SJCRH30 (cell line): ENCODE measurements at places on chromosomes 1 and 21. TPM values are rescaled to one million over a fixed set of nuclear protein-coding genes. Genes with fewer than 3 reads are reported as not detected.

DNA sequence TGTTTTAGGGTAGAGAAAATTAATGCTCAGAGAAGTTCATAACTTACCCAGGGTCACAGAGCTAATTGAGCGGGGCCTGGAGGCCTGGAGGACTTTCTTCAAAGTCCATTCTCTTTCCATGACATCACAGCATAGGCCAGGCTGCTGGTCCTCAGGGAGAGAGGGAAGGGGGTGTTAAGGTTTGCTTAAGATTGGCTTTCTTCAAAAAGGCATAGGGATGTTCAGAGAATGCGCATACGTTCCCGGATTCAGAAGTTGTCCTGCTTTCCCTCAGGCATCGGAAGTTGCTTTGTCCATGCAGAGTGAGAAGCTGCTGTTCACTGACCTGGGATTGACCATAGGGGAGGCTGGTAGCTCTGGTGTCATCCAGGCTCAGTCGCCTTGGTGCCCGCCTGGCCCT is 25.0 kb downstream of the RASSF5 start:
- peaks cover 28% of the 10 kb centered on the region for H3K4me1 ChIP-seq
- no peak overlapping the region for H3K27ac ChIP-seq
- DNase-seq = no peak
- H3K36me3 ChIP-seq = no peaks in the 10 kb centered on the region
- H3K27me3 ChIP-seq = no peaks in the 10 kb centered on the region
- H3K4me3 ChIP-seq = no peak overlapping the region

GRCh38 chr1:214349008-214349407 is 68.0 kb downstream of the SMYD2 start:
- no peaks in the 10 kb centered on the region for H3K27me3 ChIP-seq
- H3K4me1 ChIP-seq = peaks cover 16% of the 10 kb centered on the region
- peaks cover 32% of the 10 kb centered on the region for H3K36me3 ChIP-seq
- no peak overlapping the region for H3K27ac ChIP-seq
- DNase-seq = no peak

- no peak overlapping the region for H3K27ac ChIP-seq
- H3K27me3 ChIP-seq = no peaks in the 10 kb centered on the region
- no peak overlapping the region for H3K4me3 ChIP-seq
- no peaks in the 10 kb centered on the region for H3K4me1 ChIP-seq
- peak; percentile 67 for DNase-seq
These were observed 18.3 kb downstream of the PPT1 start for GRCh38 chr1:40078512-40079333.

- no peaks in the 10 kb centered on the region for H3K27me3 ChIP-seq
- H3K36me3 ChIP-seq = no peaks in the 10 kb centered on the region
- no peak overlapping the region for H3K4me3 ChIP-seq
These were observed 63.7 kb upstream of the IGSF5 start for GRCh38 chr21:39681257-39681656.

DNA sequence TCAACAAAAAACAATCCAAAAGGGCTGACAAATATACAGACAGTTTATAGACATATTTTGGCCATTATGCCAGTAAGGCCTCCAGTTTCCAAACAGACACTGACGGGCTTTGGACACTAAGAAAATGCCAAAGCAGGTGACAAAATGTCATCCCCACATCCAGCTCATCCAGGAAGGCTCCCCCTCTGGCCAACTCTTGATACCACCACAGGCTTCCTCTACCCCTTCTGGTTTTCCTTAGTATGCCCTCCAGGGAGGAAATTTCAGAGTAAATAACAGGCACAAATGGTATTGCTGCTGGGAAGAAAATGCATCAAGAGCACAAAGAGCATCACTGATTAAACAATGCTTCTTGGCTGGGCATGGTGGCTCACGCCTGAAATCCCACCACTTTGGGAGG is 225.3 kb downstream of the VAV3 start:
- no peak for DNase-seq
- H3K36me3 ChIP-seq = peaks cover 9% of the 10 kb centered on the region
- no peaks in the 10 kb centered on the region for H3K27me3 ChIP-seq
- H3K27ac ChIP-seq = no peak overlapping the region

GRCh38 chr1:107862064-107862463 is 102.9 kb downstream of the VAV3 start:
- H3K36me3 ChIP-seq = no peaks in the 10 kb centered on the region
- no peaks in the 10 kb centered on the region for H3K4me1 ChIP-seq
- H3K27me3 ChIP-seq = no peaks in the 10 kb centered on the region
- no peak overlapping the region for H3K27ac ChIP-seq
- DNase-seq = peak; percentile 23
- H3K4me3 ChIP-seq = no peak overlapping the region

The SPRR1B gene
- not detected in 2 replicates for total RNA-seq

DNA sequence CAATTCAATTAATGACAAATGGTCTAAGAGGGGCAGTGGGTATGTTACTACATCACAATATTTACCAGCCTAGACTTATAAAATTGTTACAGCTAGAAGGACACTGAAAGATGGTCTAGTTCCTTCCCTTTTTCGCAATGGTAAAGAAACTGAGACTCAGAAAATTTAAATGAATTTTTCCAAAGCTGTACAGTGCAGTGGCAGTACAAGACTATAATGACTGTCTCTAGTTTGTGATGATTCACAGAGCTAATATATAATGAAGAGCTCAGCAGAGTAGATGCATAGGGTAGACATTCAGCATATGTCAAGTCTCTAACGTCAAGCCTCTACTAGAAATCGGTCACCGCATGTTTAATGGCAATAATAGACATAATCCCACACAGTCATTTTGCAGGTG is 4.6 kb downstream of the PLPP3 start:
- no peak overlapping the region for H3K27ac ChIP-seq
- H3K4me3 ChIP-seq = no peak overlapping the region

GRCh38 chr1:3518256-3518655 is 63.8 kb downstream of the ARHGEF16 start:
- H3K4me3 ChIP-seq = no peak overlapping the region
- H3K4me1 ChIP-seq = peaks cover 22% of the 10 kb centered on the region
- DNase-seq = no peak
- peaks cover 16% of the 10 kb centered on the region; the same call in 1 of the 2 replicates for H3K27me3 ChIP-seq
- H3K36me3 ChIP-seq = no peaks in the 10 kb centered on the region

- no peaks in the 10 kb centered on the region for H3K36me3 ChIP-seq
- DNase-seq = no peak
- H3K4me3 ChIP-seq = no peak overlapping the region
- H3K27ac ChIP-seq = no peak overlapping the region
- H3K4me1 ChIP-seq = no peaks in the 10 kb centered on the region
- H3K27me3 ChIP-seq = peaks cover 3% of the 10 kb centered on the region; the same call in 1 of the 2 replicates
These were observed 19.1 kb downstream of the FUCA1 start for GRCh38 chr1:23848673-23849616.

DNA sequence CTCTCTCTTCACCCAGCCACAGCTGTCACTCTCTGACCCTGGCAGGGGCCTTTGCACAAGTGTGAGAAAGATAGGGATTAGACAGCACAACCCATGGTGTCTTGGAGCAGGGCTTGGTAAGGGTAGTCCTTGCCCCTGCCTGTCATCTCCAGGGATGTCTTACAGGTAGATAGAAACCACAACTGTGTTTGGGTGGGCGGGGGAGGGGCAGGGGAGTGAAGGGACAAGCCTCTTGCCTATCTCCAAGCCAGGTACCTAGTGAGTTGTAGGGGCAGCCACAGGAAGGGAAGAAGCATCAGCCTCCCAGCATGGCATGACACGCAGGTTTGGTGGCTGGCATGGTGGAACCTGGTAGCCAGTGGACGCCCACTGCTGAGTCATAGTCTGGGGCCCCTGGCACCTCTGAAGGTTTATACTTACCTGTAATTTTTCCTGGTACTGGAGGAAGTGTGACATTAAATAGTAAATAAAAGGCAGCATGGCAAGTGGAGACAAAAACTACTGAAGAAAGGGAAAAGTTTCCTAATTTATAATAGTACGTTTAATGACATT is 97.5 kb downstream of the CLEC20A start:
- H3K36me3 ChIP-seq = no peaks in the 10 kb centered on the region
- H3K4me1 ChIP-seq = no peaks in the 10 kb centered on the region

DNA sequence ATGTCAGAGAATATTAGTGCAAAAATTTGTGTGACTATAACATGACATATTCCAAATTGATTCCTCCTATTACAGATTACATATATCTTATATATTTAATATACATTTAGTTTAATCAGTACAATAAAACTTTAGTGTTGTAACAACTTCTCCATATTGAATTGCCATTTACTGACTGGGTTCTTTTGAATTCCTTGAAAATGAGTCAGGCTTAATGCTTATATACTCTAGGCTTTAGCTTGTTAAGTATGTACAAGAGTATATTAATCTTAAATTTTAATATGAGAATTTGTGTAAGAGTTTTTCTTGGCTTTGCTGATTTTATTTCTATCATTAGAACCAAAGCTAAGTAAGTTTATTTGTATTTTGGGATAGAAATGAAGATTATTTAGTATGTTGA is 40.3 kb downstream of the XPR1 start:
- no peaks in the 10 kb centered on the region for H3K27me3 ChIP-seq
- H3K4me3 ChIP-seq = no peak overlapping the region
- DNase-seq = no peak
- no peaks in the 10 kb centered on the region for H3K36me3 ChIP-seq
- no peak overlapping the region for H3K27ac ChIP-seq

GRCh38 chr1:232084584-232085223 is 458.1 kb downstream of the DISC1 start:
- no peaks in the 10 kb centered on the region for H3K27me3 ChIP-seq
- H3K4me1 ChIP-seq = no peaks in the 10 kb centered on the region
- no peak overlapping the region for H3K4me3 ChIP-seq
- H3K27ac ChIP-seq = no peak overlapping the region

- H3K36me3 ChIP-seq = no peaks in the 10 kb centered on the region
- no peak for DNase-seq
- no peaks in the 10 kb centered on the region for H3K27me3 ChIP-seq
- H3K27ac ChIP-seq = no peak overlapping the region
- peaks cover 13% of the 10 kb centered on the region; the same call in 1 of the 2 replicates for H3K4me1 ChIP-seq
- H3K4me3 ChIP-seq = no peak overlapping the region
These were observed 2.6 kb downstream of the ZBTB48 start for GRCh38 chr1:6582370-6582769.

- no peaks in the 10 kb centered on the region for H3K36me3 ChIP-seq
- H3K4me1 ChIP-seq = no peaks in the 10 kb centered on the region
- H3K27me3 ChIP-seq = no peaks in the 10 kb centered on the region
- no peak overlapping the region for H3K27ac ChIP-seq
- no peak overlapping the region for H3K4me3 ChIP-seq
These were observed 25.8 kb downstream of the EXOC8 start for GRCh38 chr1:231311720-231312431.

The RIPK4 gene
- not detected in 2 replicates for total RNA-seq

DNA sequence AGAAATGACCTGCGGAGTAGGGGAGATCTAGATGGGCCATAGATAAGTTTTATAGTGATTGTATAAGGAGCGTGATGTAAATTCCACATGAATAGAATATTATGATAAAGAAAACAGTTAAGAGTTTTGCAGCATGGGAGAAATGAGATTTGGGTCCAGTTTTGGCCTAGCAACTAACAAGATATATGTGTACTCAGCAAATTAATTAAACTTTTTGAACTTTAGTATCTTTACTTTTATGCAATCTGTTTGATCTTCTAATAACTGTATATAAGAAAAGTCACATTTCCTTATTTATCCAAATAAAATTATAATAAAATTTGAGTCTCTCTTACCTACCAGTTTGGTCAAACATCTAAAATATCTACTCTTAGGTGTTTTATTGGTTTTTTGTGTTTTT is 1011.8 kb upstream of the NCAM2 start:
- no peak overlapping the region for H3K27ac ChIP-seq
- H3K27me3 ChIP-seq = no peaks in the 10 kb centered on the region
- no peaks in the 10 kb centered on the region for H3K36me3 ChIP-seq

- H3K36me3 ChIP-seq = no peaks in the 10 kb centered on the region
- no peaks in the 10 kb centered on the region for H3K27me3 ChIP-seq
- H3K27ac ChIP-seq = no peak overlapping the region
- no peak overlapping the region for H3K4me3 ChIP-seq
- H3K4me1 ChIP-seq = no peaks in the 10 kb centered on the region
These were observed 100.4 kb downstream of the BRINP3 start for GRCh38 chr1:190377294-190377693.

DNA sequence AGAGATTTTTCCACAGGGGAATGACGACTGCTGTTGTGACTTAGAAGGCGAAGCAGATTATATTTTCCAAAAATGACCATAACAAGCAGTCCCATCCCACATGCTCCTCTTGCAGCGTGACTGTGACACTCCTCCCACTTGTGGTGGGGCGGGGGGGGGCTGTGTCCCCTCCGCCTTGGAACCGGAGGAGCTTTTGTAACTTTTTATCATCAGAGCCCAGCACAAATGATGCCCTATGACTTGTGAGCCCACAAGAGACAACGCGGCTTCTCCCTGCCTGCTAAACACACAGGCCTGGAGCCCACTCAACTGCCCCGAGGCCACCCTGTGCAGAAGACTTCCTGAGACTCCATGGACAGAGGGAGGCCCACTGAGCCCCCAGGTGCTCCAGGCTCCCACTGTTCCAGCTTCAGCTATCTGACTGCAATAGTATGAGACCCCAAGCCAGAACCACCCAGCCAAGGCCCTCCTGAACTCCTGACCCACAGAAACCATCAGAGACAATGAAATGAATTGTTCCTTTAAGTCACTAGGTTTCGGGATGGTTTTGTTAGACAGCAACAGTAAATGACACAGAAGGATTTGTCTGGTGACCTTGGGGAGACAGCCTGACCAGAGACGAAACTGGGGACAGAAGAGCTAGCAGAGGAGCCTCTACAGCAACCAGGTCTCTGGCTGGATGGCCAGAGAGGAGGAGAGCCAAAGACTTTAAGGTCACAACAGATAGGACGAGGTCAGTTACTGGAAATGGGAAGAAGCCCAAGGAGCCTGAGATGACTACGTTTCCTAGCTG is 58.8 kb downstream of the CAPZB start:
- H3K4me3 ChIP-seq = no peak overlapping the region
- no peaks in the 10 kb centered on the region for H3K4me1 ChIP-seq
- no peaks in the 10 kb centered on the region for H3K27me3 ChIP-seq
- DNase-seq = no peak
- H3K27ac ChIP-seq = no peak overlapping the region

The SPATA6 gene
- total RNA-seq = 3.0 and 3.4 TPM in 2 replicates

DNA sequence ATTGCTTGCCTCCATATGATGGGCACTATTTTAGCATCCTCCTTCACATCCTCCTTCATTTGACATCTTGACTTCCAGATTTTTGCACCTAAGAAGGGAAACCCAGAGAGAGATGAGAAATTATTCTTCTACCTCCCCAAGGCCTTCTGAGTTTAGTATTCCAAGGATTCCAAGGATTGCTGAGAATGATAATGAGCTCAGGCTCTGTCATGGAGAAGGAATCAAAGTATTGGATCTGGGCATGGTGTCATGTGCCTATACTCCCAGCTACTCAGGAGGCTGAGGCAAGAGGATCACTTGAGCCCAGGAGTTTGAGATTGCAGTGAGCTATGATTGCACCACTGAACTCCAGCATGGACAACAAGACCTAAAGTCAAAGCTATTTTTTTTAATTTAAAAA is 26.6 kb upstream of the ZNF281 start:
- no peaks in the 10 kb centered on the region for H3K36me3 ChIP-seq

GRCh38 chr1:206903687-206904086 is 6.4 kb downstream of the IL24 start:
- no peak overlapping the region for H3K27ac ChIP-seq
- H3K4me3 ChIP-seq = no peak overlapping the region
- H3K36me3 ChIP-seq = no peaks in the 10 kb centered on the region
- no peak for DNase-seq
- H3K4me1 ChIP-seq = peaks cover 2% of the 10 kb centered on the region; the same call in 1 of the 2 replicates
